Smooth muscle cell of trachea (primary cell): ENCODE measurements at places on chromosomes 13 and 19. TPM values are rescaled to one million over a fixed set of nuclear protein-coding genes. Genes with fewer than 3 reads are reported as not detected.

Gene ZNF649
- 3.8 and 4.8 TPM in 2 replicates for total RNA-seq

Gene EFNA2
- not detected in 2 replicates for total RNA-seq

Gene ZNF724
- total RNA-seq = 1.8 and 6.7 TPM in 2 replicates

Gene RNF113B
- total RNA-seq = not detected in 2 replicates

Gene GAPDHS
- total RNA-seq = 0.17 TPM in 1 of 2 replicates, not detected in the other

Gene AMER2
- not detected in 2 replicates for total RNA-seq

Gene FXYD7
- total RNA-seq = not detected in 2 replicates

Gene SHISA2
- under 0.01 TPM in 2 replicates for total RNA-seq

Gene DAND5
- 0.29 TPM in 1 of 2 replicates, not detected in the other for total RNA-seq

Gene DGKH
- 5.3 and 8.4 TPM in 2 replicates for total RNA-seq

Gene ZNF77
- 4.0 and 6.5 TPM in 2 replicates for total RNA-seq

Gene STOML3
- total RNA-seq = not detected in 2 replicates

Gene TNNT1
- total RNA-seq = 6.8 and 20.8 TPM in 2 replicates
